ENCODE measurements at places on chromosomes 4 and X.

GRCh38 chrX:148426467-148426866 is 74.0 kb upstream of the AFF2 start:
- no peak for DNase-seq

DNA sequence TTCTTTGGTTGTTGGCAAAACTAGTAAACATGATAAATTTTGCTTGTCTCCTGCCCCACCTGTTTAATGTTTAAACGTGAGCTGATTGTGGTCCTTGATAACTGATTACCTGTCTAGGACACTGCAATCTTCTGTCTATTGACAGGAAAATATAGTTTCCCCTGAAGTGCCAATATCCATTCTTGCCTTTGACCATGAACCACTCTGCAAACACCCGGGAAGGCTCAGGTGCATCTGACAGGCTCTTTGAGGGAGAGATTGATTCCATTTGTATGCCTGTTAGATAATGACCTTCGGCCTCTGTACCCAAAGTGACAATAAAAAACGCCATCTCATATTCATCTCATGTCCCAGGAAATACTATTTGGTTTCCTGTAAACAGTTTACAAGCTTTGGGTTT is 453.0 kb downstream of the CENPC start:
- DNase-seq, result no peak

DNA sequence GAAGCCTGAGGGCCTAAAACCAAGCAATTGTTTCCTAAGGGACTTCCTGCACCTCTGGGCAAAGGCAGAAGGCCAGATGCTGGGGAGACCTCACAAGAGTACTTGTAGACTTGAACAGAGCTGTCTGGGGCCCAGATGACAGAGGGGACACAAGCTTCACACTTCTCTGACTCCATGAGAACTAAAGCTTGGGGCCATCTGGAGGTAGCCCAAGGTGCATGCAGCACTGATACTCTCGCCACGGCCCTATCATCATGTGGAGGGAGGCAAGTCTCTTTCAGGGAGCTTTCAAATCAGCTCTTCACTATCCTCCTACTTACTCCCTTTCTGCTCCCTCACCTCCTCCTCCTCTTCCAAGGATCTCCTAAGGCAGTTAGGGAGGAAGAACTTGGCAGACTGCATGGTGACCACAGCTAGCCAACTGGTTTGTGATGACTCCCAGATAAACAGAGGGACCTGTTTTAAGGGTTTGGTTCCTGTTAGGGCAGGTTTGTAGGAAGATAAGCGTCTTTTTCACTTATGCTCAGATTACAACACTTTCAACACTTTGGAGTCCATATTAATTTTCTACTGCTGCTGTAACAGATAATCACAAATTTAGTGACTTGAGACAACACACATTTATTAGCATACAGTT is 23.8 kb downstream of the MSL3 start:
- DNase-seq, result no peak

DNA sequence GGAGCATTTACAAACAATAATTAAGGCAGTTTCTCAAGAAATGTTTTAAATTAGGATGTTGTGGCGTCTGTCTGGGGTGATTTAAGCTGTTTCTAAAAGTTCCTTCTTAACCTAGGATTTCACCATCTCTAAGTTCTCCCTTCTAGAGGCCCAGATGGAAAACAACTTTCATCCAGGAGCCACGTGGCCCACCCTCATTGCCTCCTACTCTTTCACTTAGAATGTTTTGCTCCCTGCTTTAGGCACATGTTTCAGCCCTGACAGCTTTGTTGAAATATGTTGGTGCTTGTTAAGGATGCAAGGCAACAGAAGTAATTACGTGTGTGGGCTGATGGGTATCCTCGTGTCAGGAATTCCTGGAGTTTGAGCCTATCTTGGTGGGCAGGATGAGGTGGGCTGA is 131.3 kb downstream of the GUCY2F start:
- DNase-seq, result no peak

GRCh38 chrX:154334496-154334895 is 38.9 kb downstream of the TKTL1 start:
- DNase-seq, result no peak

GRCh38 chrX:134718105-134718965 is 60.1 kb upstream of the PLAC1 start:
- no peak for DNase-seq

DNA sequence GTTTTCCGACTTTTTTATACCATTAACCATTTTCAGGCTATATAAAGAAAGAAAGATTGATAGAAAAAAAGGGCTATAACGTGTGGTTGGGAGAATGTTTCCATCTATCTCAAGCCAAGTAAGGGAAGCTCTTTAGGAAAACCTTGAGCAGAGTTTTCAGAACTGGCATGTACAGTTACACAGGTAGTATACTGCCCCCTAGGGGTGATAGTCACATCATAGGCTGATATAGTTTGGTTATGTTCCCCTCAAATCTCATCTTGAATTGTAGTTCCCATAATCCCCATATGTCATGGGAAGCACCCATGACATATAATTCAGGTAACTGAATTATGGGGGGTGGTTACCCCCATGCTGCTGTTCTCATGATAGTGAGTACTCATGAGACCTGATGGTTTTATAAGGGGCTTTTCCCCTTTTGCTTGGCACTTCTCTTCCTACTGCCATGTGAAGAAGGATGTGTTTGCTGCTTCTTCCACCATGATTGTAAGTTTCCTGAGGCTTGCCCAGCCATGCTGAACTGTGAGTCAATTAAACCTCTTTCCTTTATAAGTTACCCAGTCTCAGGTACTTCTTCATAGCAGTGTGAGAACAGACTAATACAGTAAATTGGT is 186.8 kb downstream of the TMA16 start:
- no peak for DNase-seq

GRCh38 chrX:9091258-9091657 is 57.3 kb upstream of the FAM9B start:
- DNase-seq, result no peak

DNA sequence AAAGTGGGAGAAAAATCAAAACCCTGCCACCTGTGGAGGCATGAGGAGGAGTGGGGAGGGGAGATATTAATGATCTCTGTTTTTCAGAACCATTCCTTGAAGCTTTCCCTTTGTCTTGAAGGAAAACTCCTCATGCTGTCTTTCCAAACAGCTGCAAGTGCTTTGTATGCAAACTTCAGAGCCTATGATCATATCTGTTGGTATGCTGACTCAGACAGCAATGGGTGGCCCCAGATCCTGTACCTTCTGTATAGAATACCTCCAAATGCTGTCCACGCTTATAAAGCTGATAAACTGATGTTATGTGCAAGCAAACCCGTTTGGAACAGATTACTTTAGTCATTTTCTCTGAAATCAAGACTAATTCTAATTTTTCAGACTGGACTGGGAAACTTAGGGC is 31.9 kb downstream of the BMP15 start:
- no peak for DNase-seq

GRCh38 chrX:100829730-100830129 is 9.5 kb downstream of the CSTF2 start:
- no peak for DNase-seq

DNA sequence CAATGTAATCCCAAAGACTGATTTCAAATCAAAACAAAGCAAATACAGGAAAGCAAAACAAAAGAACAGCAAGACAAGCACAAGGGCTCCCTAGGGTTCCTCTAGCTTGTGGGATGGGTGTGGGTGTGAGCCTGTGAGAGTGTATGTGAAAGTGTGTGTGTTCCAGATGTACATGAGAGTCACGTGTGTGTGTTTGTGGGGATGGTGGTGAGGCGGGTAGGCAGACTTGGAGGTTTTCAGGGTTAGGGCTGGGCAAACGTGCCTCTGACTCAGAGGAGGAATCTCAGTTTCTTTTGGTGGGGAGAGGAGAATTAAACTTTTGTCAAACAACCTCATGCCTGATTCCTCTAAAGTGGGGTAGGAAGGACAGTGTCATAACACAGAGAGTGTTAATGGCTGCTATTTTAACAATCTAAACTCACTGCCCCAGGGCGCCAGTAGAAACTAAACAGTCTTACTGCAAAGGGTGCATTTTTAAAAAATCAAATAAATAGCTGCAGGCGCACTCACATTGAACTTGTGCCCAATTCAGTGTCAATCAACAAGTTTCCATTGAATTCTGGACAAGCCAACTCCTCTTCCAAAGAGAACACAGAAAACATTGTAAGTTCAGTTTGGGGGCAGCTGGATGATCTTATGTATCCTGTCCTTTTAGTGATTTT is 51.8 kb downstream of the CHRDL1 start:
- no peak for DNase-seq

DNA sequence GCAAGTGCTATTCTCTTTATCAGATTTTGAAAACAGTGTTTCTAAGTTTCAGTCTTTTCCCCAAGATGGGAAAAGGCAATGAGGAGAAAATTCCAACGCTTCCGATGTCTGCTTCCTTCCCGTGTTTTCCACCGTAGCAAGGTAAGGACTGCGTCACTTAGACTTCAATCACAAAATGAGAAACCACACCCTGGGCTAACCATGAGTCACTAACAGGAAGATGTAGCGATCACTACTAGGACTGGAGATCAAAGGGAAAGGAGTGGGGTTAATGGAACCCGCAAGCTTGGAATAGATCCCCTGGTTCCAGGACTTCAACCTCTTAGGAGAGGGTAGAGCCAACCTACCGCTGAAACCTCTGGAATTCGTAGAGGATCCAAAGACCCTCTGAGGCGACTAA is 250.7 kb upstream of the ZFP42 start:
- no peak for DNase-seq

All from stimulated activated CD8-positive, alpha-beta memory T cell treated with anti-CD3 and anti-CD28 coated beads, Interleukin-15, amount 100 ng/mL, for 48 hours (primary cell).